ENCODE measurements at places on chromosomes 4 and X. TPM values are rescaled to one million over a fixed set of nuclear protein-coding genes. Genes with fewer than 3 reads are reported as not detected.

Gene DIPK2B
- not detected for polyA plus RNA-seq

Gene HSFX4
- not detected for polyA plus RNA-seq

Gene GRPR
- 0.13 TPM for polyA plus RNA-seq

Gene ZFP92
- not detected for polyA plus RNA-seq

Gene GNRHR
- polyA plus RNA-seq, result 0.08 TPM

Gene TLR1
- 0.11 TPM for polyA plus RNA-seq

Gene PHEX
- polyA plus RNA-seq, result 0.64 TPM

Gene TAPT1
- polyA plus RNA-seq, result 9.7 TPM

DNA sequence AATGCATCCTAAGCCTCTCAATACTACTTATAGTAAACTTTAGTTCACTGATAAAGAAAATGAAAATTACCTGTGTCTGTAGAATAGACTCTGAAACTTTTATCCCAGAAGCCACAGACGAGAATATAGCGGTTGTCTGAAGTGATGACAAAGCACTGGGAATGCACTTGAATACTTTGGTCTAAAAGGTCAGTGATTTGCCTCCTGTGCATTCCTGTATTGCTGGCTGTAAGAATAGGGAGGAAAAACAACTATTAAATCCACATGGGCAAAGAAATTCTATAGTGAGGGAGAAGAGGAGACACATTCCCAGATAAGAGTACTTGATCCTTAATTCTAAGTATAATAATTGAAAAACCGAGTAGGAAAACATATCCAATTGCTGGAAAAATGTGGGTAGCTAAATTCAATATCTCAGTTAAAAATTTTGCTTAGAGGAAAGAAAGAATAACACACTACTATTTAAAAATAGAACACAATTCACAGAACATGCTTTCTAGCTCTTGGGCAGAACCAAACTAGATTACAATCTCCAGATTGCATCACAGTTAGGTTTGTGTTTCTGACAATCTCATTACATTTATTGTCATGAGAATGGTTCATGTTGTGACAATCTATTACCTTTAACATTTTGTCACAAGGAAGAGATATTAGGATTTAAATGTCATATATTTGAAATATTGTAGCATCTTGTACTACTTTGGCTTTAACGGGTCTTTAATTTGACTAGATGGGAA is 232.1 kb downstream of the DCLK2 start:
- H3K36me3 ChIP-seq, result no peaks in the 10 kb centered on the region
- H3K27ac ChIP-seq, result 0 out of 2 replicates have a peak overlapping the region, but pooled peaks have one; percentile 7
- peak; percentile 54 for DNase-seq
- peaks cover 46% of the 10 kb centered on the region for H3K4me1 ChIP-seq
- H3K27me3 ChIP-seq, result no peaks in the 10 kb centered on the region

- H3K36me3 ChIP-seq, result no peaks in the 10 kb centered on the region
- no peak for DNase-seq
- peaks cover 46% of the 10 kb centered on the region for H3K4me1 ChIP-seq
- H3K27ac ChIP-seq, result peak overlapping the region; percentile 93
Observed at GRCh38 chr4:38131371-38132091, 171.3 kb downstream of the PTTG2 start.

- no peak overlapping the region for H3K27ac ChIP-seq
- H3K4me3 ChIP-seq, result no peak overlapping the region
- no peak for DNase-seq
- H3K4me1 ChIP-seq, result no peaks in the 10 kb centered on the region
Observed at GRCh38 chr4:2698504-2698903, 57.6 kb downstream of the TNIP2 start.

DNA sequence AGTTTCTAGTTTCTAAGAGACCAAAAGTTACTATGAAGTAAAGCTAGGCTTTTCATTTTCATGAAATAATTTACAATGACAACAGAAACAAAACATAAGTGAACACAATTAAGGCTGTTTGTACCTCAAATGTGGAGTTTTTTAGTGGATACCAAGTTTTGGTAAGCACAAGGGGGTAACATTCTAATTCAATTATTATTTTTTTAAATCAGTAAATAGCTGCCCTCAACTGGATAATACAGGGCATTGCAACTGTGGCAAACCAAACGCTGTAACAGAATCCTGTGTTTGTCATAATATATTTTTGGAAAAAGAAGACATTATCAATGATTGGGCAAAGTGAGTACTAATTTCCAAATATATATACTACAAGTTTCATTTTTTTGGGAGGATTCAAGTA is 150.3 kb downstream of the FBXW7 start:
- peaks cover 6% of the 10 kb centered on the region for H3K4me1 ChIP-seq
- no peak overlapping the region for H3K4me3 ChIP-seq
- DNase-seq, result peak; percentile 64
- H3K27me3 ChIP-seq, result no peaks in the 10 kb centered on the region

DNA sequence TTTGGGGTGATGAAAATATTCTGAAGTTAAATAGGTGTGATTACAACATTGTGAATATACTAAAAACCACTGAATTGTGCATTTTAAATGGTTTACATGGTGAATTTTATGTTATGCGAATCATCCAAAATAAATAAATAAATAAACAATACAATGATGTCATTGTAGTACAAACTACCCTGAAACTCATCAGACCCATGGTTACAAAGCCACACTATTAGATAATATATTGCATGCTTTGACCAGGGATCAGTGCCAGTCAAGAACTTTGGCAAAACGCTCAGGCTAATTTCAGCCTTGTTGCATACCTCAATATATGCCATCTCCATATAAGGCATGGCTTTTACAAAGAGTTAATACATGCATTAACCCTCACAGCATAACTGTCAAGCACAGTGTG is 45.5 kb upstream of the XIAP start:
- no peaks in the 10 kb centered on the region for H3K27me3 ChIP-seq
- DNase-seq, result peak; percentile 29
- no peak overlapping the region for H3K4me3 ChIP-seq
- H3K4me1 ChIP-seq, result 0 out of 2 replicates have a peak, but pooled peaks cover 4% of the 10 kb centered on the region

DNA sequence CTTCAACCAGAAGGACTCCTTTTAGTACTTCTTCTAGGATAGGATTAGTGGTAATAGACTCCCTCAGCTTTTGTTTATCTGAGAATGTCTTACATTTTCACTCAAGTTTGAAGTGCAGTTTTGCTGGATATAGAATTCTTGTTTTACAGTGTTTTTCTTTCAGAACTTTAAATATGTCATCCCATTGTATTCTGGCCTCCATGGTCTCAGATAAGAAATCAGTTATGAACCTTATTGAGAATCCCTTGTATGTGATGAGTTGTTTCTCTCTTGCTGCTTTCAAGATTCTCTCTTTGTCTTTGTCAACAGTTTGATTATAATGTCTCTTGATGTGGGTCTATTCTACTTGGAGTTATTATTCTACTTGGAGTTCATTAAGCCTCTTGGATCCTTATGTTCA is 116.1 kb upstream of the CITED1 start:
- DNase-seq, result no peak
- no peak overlapping the region for H3K27ac ChIP-seq
- H3K27me3 ChIP-seq, result no peaks in the 10 kb centered on the region
- no peaks in the 10 kb centered on the region for H3K36me3 ChIP-seq
- H3K4me3 ChIP-seq, result no peak overlapping the region

DNA sequence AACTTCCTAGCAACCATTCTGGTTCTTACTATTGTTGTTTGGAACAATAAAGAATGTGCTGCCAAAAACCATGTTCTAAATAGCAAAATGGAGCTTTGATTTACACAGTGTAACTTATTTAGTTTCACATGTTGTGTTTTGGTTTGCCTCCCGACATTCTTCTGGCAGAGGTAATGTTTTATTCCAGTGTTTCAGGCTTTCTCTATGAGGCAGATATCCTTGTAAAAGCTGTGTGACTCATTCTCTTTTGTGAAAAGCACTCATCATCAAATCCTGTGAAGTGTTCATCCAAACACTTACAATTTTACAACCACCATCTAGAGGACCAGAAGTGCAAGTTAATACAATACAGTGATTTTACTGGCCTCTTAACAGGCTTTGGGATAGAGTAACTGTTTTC is 219.0 kb upstream of the GIMD1 start:
- peaks cover 54% of the 10 kb centered on the region for H3K4me1 ChIP-seq
- H3K36me3 ChIP-seq, result no peaks in the 10 kb centered on the region
- peak overlapping the region; percentile 59 for H3K27ac ChIP-seq
- DNase-seq, result peak; percentile 86
- H3K4me3 ChIP-seq, result peak overlapping the region; percentile 40

GRCh38 chr4:174490451-174490961 is 31.8 kb downstream of the HPGD start:
- no peaks in the 10 kb centered on the region for H3K36me3 ChIP-seq
- no peak overlapping the region for H3K27ac ChIP-seq
- peak; percentile 30 for DNase-seq
- H3K27me3 ChIP-seq, result peaks cover 20% of the 10 kb centered on the region

- no peaks in the 10 kb centered on the region for H3K4me1 ChIP-seq
- H3K27ac ChIP-seq, result no peak overlapping the region
- H3K36me3 ChIP-seq, result no peaks in the 10 kb centered on the region
Observed at GRCh38 chr4:35201403-35201802, 1042.9 kb downstream of the ARAP2 start.

- H3K4me1 ChIP-seq, result no peaks in the 10 kb centered on the region
- no peaks in the 10 kb centered on the region for H3K27me3 ChIP-seq
- DNase-seq, result no peak
- no peak overlapping the region for H3K27ac ChIP-seq
- H3K36me3 ChIP-seq, result no peaks in the 10 kb centered on the region
Observed at GRCh38 chrX:94961730-94962129, 1287.7 kb downstream of the FAM133A start.

GRCh38 chr4:168501407-168501806 is 4.6 kb downstream of the PALLD start:
- H3K27ac ChIP-seq, result no peak overlapping the region
- H3K27me3 ChIP-seq, result no peaks in the 10 kb centered on the region
- peaks cover 7% of the 10 kb centered on the region for H3K4me1 ChIP-seq
- no peaks in the 10 kb centered on the region for H3K36me3 ChIP-seq
- no peak for DNase-seq

GRCh38 chr4:145012841-145013240 is 85.2 kb downstream of the ANAPC10 start:
- H3K27ac ChIP-seq, result peak overlapping the region; percentile 31
- H3K4me3 ChIP-seq, result no peak overlapping the region
- no peaks in the 10 kb centered on the region for H3K27me3 ChIP-seq

DNA sequence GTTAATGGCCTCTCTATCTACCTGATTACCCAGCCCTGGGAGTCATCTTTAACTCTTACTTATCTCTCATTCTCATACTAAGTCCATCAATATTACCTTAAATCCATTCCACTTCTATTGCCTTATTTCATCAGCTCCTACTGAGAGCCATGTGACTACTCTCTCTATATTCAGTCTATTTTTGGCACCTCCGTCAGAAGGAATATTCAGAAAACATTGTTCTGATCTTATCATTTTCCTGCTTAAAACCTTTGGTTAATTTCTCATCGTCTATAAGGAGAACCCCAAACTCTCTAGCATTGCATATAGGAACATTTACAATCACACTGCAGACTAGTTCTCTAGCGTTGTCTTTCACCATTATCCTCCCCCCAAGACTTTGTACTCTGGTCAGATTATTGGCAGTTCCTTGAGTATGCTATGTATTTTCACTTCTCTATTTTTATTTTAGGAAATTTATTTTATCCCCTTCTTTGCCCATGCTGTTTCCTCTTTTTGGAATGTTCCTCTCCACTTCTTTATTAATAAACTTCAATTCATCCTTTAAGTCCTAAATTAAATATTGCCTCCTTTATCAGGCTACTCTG is 13.7 kb upstream of the AMMECR1 start:
- H3K4me3 ChIP-seq, result no peak overlapping the region
- H3K4me1 ChIP-seq, result 0 out of 2 replicates have a peak, but pooled peaks cover under 1% of the 10 kb centered on the region
- H3K27ac ChIP-seq, result no peak overlapping the region
- H3K36me3 ChIP-seq, result no peaks in the 10 kb centered on the region
- DNase-seq, result no peak

GRCh38 chr4:139593091-139593564 is 37.1 kb upstream of the SETD7 start:
- no peak overlapping the region for H3K27ac ChIP-seq
- no peak overlapping the region for H3K4me3 ChIP-seq
- H3K36me3 ChIP-seq, result no peaks in the 10 kb centered on the region

GRCh38 chr4:65645185-65645584 is 25.1 kb downstream of the EPHA5 start:
- no peak overlapping the region for H3K4me3 ChIP-seq
- no peaks in the 10 kb centered on the region for H3K27me3 ChIP-seq
- DNase-seq, result no peak
- H3K4me1 ChIP-seq, result no peaks in the 10 kb centered on the region
- H3K36me3 ChIP-seq, result no peaks in the 10 kb centered on the region
- H3K27ac ChIP-seq, result no peak overlapping the region

DNA sequence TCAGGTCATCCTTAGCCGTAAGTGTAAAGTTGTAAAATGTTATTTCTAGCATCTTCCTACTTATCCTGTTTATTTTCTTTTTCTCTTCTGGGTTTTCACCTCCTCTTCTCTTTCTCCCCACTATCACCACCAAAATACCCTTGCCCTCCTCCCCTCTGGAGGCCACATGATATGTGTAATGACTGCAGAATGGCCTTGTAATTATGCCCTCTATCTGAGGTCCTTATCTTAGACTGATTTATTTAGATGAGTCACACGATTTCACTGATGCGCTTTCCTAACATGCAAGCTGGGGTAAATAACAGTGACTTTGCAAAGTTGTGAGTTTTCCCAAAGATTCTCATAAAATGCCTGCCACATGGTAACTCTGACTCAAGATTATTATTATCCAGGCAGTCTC is 231.8 kb upstream of the GPRIN3 start:
- peak; percentile 73 for DNase-seq
- H3K27me3 ChIP-seq, result no peaks in the 10 kb centered on the region
- no peak overlapping the region for H3K4me3 ChIP-seq
- peaks cover 17% of the 10 kb centered on the region for H3K4me1 ChIP-seq
- peak overlapping the region; percentile 62 for H3K27ac ChIP-seq

- H3K4me3 ChIP-seq, result no peak overlapping the region
- DNase-seq, result peak; percentile 86
- H3K36me3 ChIP-seq, result no peaks in the 10 kb centered on the region
- peaks cover 24% of the 10 kb centered on the region for H3K4me1 ChIP-seq
- peak overlapping the region; percentile 73 for H3K27ac ChIP-seq
Observed at GRCh38 chr4:83267121-83267829, 17.3 kb downstream of the COQ2 start.

- H3K4me3 ChIP-seq, result no peak overlapping the region
- no peak for DNase-seq
- no peaks in the 10 kb centered on the region for H3K27me3 ChIP-seq
- no peaks in the 10 kb centered on the region for H3K4me1 ChIP-seq
- H3K27ac ChIP-seq, result no peak overlapping the region
Observed at GRCh38 chr4:105120626-105121025, 26.1 kb upstream of the TET2 start.

- H3K4me3 ChIP-seq, result no peak overlapping the region
- no peak overlapping the region for H3K27ac ChIP-seq
- H3K4me1 ChIP-seq, result no peaks in the 10 kb centered on the region
- H3K27me3 ChIP-seq, result no peaks in the 10 kb centered on the region
- no peaks in the 10 kb centered on the region for H3K36me3 ChIP-seq
Observed at GRCh38 chrX:47613082-47613481, 6.6 kb downstream of the SYN1 start.

- no peaks in the 10 kb centered on the region for H3K4me1 ChIP-seq
- H3K27ac ChIP-seq, result no peak overlapping the region
- no peak overlapping the region for H3K4me3 ChIP-seq
- DNase-seq, result no peak
Observed at GRCh38 chrX:24253030-24253429, 60.8 kb downstream of the SUPT20HL2 start.
